ENCODE measurements at places on chromosomes 4 and X.

- DNase-seq = no peak
Measured at GRCh38 chr4:184352891-184353290, 121.5 kb downstream of the IRF2 start.

GRCh38 chrX:71496476-71496875 lies 36.4 kb upstream of the OGT start:
- DNase-seq = no peak

DNA sequence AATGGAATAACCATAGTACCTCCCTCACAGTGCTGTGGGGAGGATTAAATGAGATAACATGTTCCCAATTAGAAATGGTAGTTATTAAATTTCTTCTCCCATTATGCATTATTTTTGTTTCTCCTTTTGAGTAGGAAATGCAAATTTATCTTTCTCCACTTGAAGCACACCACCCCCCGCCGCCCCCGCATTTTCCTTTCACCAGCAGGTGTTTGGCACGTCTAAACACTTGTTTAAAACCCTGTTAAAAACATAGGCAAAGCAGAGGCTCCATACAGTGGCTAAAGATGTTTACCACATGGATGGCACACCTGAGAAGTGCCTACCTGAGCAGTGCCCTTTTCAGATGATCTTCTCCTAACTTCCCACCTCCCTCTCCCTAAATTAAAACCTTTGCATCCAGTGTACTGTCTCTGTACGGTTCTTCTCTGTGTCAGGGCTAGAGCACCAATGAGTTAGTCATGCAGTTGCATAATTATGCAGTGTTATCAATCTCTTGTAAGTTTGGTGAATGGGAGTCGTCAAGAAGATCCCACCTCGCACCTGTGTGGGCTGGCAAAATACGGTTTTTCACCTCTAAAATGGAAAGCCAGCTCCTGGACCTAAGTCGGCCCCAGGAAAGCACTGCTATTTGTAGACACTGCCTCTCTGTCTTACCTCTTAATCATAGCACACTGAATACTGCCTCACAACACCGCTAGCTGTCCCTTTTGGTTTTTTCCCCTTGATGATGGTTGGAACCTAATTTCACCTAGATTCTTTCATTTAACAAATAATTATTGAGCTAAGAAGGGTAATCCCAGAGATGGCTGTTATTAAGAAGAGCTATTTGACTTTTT lies 122.0 kb downstream of the CT47B1 start:
- DNase-seq = no peak

GRCh38 chr4:75429208-75429607 lies 85.0 kb downstream of the RCHY1 start:
- no peak for DNase-seq

- DNase-seq = peak; percentile 56
Measured at GRCh38 chr4:70601422-70602039, 9.5 kb downstream of the AMBN start.

- no peak for DNase-seq
Measured at GRCh38 chr4:878796-879728, 53.1 kb downstream of the GAK start.

DNA sequence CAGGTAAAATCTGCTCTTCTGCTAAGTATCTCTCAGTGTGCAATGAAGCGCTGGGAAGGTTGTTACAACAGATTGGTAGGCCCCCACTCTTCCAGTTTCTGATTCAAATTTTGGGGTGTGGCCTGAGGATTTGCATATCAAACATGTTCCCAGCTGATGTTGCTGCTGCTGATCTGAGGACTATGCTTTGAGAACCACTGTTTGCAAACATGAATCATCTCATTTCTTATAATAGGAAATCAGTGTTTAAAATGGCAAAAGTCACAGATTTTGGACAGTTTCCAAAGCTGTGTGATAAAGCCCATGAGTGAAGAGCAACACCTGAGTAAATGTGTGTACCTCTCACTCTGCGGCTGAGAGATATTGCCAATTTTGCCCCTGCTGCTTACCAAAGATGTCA lies 36.2 kb upstream of the NDNF start:
- DNase-seq = no peak

GRCh38 chr4:4758681-4759080 lies 100.8 kb upstream of the MSX1 start:
- DNase-seq = no peak

DNA sequence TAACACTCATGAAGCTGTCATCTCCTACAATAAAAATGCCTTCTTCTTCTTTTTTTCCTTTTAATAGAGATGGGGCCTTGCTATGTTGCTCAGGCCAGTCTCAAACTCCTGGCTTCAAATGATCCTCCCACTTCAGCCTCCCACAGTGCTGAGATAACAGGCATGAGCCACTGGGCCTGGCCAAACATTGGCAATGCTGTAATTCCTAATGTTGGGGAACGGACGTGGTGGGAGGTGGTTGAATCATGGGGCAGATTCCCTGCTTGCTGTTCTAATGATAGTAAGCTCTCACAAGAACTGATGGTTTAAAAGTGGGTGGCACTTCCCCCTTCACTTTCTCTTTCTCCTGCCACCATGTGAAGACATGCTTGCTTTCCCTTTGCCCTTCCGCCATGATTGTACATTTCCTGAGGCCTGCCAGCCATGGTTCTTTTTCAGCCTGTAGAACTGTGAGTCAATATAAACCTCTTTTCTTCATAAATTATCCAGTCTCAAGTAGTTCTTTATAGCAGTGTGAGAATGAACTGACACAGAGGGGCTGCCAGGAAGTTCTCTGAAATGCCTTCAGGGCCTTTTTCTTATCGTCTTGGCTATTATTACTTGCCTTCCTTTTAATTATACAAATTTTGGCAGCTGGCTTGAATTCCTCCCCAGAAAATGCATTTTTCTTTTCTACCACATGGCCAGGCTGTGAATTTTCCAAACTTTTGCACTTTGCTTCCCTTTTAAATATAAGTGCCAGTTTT lies 93.0 kb downstream of the CENPC start:
- DNase-seq = no peak

- peak; percentile 91 for DNase-seq
Measured at GRCh38 chrX:106802388-106803275, at the start of gene TBC1D8B. Gene TBC1D8B, plus strand, starts transcription at chrX:106802673. Its CDS starts 181 bp downstream, at chrX:106802854.

DNA sequence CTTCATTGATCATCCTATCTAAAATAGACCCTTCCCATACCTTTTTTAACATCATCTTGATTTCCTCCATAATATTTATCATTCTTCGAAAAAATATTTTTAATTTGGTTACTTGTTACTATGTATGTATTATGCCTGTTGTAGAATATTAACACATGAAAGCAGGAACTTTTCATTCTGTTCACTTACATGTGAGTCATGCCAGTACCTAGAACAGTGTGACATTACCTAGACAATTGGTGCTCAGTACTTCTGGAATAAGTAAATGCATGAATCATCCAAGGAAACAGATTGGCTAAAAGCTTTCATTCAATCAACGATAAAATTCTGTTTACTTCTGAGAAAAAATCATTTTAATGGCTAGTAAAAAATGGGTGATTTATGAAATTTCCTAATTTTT lies 76.4 kb downstream of the CXXC4 start:
- no peak for DNase-seq

- no peak for DNase-seq
Measured at GRCh38 chr4:113289766-113290165, 240.3 kb downstream of the ANK2 start.

DNA sequence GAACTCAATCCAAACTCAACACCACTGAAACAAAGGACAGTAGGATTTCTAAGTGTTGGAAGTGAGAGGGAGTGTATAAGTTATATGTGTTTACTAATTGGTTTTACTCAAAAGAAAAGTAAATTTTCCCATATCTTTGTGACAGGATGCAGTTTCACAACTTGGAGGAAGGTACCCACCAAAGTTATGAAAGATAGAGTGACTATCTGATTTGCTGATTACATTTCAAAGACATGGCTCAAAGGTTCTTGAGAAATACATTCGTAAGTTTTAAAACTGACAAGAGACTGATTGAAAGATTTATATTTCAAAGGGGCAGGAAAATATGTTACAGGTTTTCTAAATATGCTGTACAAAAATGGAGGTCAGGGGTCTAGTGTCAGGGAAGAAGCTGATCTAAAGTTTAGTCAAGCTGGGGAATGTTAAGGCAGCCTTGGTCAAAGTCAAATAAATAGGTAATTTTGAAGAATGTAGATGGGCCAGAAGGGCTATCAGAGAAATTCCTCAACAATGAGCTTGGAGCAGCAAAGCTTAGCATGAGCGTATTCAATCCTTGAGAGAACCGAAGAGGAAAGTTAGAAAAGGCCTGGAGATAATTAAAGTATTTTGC lies 9.7 kb upstream of the COMMD8 start:
- DNase-seq = no peak

- DNase-seq = no peak
Measured at GRCh38 chrX:19332983-19333382, 10.7 kb upstream of the PDHA1 start.

DNA sequence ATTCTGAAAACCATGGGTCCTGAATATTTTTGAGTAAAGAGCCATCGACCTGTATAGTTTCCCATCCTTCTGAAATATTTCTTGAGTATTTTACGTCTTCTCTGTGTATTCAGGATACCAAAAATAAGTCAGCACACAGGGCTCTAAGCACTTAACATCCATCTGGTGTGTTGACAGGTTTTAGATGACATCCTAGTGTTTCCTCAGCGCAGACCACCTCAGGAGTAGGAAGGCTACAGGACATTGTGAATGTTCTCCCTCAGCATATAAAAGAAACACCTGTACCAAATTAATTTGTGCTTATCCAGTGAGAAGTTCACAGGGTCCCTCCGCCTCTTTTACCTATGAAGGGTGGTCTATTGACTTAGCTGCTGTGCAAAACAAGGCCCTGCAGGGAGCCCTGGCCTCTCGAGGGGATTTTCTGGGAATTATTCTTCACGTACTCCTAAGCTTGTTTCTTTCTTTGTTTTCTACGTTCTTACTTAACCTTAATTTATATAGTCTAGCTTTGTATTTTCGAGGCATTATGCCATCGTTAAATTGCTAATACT lies 241.8 kb downstream of the FBXO8 start:
- DNase-seq = no peak

DNA sequence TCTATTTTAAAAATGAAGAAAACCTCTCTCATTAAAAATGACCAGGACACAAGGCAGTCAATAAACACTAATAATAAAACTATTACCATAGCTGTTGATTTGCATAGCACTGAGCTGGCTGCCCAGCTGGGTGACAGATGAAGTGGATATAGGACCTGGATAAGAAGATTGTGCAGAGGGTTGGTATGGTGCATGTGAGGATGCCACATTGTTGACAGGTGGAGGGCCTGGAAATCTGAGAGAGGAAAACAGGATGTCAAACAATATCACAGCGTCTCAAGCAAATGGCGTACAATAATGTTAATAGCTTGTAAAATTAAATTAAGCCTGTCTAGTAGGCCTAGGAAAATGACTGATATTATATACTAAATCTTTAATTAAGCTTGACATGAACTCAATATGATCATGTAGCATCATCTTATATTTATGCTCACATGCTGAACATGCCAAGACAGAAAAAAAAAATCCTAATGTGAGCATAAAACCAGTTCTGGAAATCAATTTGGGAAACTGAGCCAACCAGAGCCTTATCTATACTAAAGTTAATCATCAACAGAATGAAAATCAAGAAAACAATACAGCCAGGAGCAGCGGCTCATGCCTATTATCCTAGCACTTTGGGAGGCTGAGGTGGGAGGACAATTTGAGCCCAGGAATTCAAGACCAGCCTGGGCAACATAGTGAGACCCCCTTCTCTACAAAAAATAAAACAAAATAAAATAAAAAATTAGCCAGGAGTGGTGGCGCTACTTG lies 18.6 kb downstream of the SEC24D start:
- no peak for DNase-seq

DNA sequence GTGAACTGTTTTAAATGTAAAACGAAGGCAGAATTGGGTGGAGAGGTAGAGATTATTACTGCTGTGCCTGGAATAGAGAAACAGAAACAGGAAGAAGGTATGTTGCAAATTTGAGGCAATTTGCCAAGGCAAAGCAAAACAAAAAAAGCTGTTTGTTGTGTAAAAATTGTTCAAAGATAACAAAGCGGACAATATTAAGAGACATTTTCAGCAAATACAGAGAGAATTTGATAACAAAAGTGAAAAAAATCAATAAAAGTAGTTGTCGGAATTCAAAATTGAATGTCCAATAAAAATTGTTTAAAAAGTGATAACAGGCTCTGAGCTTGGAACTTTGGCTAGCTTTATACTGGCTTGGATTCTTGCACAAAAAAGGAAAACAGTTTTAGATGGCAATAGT lies 14.4 kb upstream of the SMS start:
- DNase-seq = peak; percentile 44

- DNase-seq = peak; percentile 65
Measured at GRCh38 chr4:82372517-82373485, 990 bp downstream of the HNRNPD start.

DNA sequence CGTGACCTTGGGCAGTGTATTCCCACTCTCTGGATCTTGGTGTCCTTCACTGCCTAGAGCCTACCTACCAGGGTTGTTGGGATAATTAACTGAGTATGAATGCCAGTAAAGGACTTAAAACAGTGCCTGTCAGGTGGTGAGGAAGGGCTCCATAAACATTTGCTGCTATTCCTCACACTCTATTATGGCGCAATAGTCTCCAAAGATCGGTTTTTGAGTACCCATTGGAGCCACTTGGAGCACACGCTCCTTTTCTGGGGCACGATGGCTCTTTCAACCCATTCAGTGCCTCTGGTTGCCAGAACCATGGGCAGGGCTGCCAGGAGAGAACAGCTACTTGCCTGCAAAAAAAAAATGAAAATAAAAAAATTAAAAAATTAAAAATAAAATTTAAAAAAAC lies 296.6 kb upstream of the PPARGC1A start:
- no peak for DNase-seq

- no peak for DNase-seq
Measured at GRCh38 chr4:60133375-60133774, 1066.8 kb upstream of the ADGRL3 start.

DNA sequence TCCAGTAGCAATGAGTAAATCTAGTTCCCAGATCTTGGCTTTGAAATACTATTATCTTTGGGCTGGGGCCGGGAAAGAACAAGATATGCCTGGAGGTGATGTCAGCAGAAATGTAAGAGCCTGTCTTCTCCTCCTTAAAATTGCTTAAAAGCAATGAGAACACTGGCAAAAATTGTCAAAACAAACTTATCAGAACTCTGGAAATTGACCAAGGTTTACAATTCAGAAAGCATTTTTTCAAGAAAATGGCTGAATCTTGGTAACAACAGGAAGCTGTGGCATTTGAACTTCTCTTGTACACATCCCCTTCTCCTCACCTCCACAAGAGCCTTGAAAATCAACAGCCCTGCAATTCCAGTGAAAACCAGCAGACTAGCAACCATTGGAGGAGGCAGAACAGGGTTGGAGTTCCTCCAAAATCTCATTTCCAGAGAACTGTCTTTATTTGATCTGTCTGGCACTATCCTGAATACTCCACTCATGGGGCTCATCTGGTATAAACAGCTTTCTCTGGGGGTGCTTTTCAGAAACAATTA lies 13.5 kb downstream of the TIMP1 start:
- peak; percentile 60 for DNase-seq

GRCh38 chr4:86679441-86679840 lies 85.3 kb downstream of the PTPN13 start:
- no peak for DNase-seq

- DNase-seq = no peak
Measured at GRCh38 chr4:76499461-76499860, 64.4 kb downstream of the SHROOM3 start.
